Activated CD8-positive, alpha-beta memory T cell treated with anti-CD3 and anti-CD28 coated beads for 4 hours (primary cell): ENCODE measurements at places on chromosomes 2 and 18.

- DNase-seq: no peak
These were observed 66.9 kb downstream of the HPCAL1 start for GRCh38 chr2:10369269-10370255.

DNA sequence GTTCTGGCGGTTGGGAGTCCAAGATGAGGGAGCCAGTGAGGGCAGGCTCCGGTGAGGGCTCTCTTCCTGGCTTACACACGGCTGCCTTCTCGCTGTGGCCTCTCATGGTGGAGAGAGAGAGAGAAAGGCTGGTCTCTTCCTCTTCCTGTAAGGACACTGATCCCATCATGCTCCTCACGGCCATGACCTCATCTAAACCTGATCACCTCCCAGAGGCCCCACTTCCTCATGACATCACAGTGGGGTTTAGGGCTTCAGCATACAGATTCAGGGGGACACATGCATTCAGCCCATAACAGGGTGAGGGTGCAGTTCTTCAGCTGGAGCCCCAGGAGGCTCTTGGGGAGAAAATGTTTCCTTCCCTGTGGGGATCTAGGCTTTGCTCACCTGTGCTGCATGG, 29.2 kb downstream of the AGAP1 start:
- no peak for DNase-seq

- no peak for DNase-seq
These were observed 66.4 kb downstream of the CYB5A start for GRCh38 chr18:74225193-74225840.

DNA sequence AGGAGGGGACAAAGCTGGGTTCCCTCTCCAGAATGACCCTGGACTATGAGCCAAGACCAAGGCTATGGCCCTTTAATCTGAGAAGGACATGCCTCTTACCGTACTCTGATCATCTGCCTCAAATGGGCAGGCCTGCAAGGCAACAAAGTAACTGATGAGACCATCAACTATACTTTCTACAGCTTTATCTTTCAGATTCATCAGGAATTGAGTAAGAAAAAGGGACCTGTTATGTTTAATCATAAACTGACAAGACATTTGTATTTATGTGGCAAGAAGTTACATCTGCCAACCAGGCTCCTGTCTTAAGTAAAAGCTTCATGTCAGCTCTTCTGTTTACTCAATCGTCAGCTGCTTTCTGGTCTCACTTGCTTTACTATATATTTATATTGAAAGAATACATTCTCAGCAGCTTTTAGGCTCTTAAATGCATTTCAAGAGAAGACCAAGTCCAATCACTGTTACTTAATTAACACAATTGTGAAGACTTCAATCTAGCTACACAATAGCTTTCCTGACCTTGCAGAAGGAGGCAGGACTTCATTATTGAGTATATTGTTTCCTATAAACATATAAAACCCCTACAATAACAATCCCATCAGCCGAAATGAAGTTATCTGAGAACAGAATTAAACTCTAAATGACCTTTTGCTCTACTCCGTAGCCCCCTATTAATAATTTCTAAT, 163.8 kb downstream of the ETAA1 start:
- DNase-seq: no peak

DNA sequence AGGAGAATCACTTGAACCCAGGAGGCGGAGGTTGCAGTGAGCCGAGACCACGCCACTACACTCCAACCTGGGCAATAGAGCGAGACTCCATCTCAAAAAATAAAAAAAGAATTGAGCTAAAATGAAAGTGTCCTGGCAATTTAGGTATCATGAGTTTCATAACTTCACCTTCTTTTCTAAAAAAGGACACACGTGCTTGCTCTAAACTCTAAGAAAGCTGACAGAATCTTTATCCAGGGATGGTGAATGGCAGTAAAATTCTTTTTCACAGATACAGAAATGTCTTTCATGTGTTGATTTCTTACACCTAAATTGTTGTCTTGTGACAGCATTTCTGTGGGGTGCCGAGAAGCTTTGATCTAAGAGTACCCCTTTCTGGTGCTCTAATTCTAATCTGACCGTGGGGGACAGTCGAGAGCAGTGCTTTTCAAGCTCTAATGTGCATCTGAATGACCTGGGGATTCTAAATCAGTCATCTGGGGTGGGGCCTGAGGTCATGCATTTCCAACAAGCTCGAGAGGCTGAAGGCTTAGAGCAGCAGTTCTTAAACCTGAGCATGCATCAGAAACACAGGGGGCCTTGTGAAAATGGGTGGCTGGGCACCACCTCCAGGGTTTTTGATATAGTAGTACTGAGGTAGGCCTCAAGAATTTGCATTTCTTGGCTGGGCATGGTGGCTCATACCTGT, 42.1 kb upstream of the REL start:
- no peak for DNase-seq

DNA sequence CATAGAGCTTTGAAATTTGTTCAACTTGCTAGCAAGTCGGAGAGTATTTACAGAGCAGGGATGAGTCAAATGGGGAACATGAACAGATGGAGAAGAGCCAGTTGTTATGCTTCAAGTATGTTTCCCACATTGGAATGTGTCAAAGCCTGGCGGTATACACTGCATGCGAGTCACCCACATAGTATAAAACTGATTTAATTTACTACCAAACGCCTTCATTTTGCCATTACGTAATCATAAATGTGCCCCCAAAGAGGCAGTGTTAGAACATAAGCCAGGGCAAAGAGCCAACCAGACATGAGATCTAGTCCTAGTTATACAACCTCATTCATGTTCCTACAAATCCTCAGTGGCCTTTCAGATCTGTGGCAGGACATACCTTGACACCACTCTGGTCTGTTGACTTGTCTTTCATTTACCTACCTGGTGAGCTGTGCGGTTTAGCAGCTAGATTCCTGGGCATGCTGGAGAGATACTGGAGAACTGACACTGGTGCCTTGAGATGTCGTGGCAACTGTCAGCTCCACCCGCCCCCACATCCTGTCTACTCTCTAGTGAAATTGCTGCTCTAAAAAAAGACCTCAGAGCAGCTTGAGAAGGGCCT, 21.7 kb upstream of the NRP2 start:
- no peak for DNase-seq

DNA sequence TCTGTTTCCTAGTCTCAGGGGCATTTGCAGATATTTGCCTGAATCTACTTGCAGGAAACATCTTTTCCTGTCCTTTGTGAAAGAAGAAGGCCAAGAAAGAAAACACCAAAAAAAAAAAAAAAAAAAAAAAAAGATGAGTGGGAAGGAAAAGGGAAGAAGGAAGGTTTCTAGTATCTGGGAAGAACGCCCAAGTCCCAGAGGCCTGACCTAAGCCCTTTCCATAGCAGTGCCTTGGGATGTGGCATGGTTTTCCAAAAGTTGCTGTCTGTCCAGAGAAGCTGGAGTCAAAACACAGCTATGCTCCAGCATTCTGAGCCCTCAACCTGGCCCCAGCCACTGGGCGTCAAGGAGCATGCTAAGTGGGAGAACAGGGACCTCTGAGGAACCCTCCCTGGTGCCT, 123.5 kb downstream of the INHBB start:
- no peak for DNase-seq

DNA sequence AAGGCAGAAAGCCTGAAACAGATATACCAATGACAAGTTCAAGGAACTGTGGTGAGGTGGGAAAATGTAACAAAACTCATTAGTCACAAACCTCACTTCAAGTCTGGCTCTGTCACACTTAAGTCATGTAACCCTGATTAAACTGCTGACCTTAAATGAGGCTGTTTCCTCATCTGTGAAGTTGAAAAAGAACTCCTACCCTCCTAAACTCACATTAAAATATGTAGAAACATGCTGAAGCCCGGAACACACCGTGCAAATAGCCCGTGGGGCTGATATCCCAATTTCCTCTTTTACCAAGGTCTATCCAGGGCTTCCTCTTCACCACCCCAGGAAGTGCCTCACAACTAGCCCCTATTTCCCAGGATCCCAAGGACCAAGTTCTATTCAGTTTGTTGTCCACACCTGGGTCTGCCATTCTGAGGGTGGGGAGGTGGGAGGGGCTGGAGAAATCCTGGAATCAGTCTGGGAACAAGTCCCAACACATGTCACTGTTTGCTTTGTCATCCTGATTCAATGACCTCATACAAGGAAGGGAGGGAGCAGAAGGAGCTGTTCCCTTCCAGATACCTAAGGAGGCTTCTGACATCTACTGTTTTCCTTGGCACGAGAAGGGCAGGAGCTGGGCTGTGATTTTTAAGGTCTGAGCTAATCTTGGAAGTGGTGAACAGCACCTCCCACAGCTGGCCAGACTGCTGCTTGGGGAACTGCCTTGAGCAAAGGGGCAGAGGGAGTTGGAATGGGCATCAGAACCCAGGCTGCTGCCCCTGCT, 42.3 kb downstream of the SLC4A1AP start:
- no peak for DNase-seq

- DNase-seq: no peak
These were observed 46.6 kb upstream of the TMEM200C start for GRCh38 chr18:5941890-5942289.

- DNase-seq: no peak
These were observed 77.0 kb downstream of the MBD2 start for GRCh38 chr18:54147439-54147838.

DNA sequence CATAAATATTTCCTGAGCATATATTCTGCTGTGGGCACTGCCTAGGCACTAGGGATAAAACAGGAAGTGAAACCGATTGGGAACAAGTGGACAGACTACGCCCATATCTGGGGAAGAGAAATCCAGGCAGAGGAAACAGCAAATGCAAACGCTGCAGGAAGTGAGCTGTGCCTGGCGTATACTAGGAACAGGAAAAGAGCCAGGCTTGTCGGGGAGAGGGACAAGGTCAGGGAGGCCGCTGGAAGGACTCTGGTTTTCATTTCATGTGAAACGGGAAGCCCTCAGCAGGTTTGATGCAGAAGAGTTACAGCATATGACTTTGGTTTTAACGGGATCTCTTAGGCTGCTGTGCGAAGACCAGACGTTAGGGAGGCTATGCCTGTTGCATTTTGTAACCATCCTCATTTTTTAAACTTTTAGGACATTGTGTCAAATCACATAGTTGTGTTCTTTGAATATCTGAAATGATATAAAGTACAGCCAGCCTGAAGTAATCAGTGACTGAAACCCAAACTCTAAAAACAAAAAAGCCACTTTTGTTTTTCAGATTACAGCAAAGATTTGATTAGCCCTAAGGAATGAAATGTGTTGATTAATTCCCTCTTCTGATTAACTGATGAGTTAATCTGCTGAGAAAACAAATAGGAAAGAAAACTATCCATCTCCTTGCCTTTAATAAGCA, 110.2 kb upstream of the PIEZO2 start:
- DNase-seq: no peak

DNA sequence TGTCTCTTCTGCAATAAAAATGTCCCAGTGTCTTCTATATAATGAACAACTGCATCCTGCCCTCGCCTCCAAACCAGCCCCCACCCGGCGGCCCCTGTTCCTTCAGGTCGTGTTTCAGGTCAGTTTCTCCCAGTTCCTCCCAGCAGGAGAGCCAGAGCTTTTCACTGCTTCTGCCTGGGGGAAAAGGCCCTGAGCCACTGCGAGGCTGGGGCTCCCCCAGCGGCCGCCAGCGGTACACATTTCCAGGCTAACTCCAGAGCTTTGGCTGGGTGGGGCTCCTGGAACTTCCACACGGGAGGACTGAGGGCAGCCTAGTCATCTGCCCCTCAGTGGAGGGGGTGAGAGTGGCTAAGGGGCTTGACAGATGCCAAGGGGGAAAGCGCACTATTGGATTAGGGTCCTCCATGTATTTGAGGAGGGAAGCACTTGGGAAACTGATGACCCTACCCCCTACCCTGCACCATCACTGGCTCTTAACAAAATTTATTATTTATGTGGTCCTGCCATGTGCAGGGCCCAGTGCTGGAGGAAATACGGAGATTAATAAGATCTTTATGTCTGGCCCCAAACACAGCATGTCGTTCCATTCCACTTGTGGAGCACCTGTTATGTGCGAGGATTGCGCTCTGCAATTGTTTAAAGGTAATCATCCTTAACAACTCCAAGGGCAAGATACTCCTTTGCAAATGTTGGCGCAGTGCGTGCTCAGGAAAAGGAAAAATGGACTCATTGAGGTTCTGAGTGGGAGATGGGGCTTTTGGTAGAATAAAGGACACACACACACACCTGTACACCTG, 17.3 kb upstream of the CYS1 start:
- no peak for DNase-seq
